ENCODE measurements at places on chromosomes 16 and 17.

- no peak for DNase-seq
Observed at GRCh38 chr17:69883120-69883519, 191.9 kb upstream of the KCNJ16 start.

- peak; percentile 34 for DNase-seq
Observed at GRCh38 chr17:67671493-67671892, 46.2 kb upstream of the NOL11 start.

DNA sequence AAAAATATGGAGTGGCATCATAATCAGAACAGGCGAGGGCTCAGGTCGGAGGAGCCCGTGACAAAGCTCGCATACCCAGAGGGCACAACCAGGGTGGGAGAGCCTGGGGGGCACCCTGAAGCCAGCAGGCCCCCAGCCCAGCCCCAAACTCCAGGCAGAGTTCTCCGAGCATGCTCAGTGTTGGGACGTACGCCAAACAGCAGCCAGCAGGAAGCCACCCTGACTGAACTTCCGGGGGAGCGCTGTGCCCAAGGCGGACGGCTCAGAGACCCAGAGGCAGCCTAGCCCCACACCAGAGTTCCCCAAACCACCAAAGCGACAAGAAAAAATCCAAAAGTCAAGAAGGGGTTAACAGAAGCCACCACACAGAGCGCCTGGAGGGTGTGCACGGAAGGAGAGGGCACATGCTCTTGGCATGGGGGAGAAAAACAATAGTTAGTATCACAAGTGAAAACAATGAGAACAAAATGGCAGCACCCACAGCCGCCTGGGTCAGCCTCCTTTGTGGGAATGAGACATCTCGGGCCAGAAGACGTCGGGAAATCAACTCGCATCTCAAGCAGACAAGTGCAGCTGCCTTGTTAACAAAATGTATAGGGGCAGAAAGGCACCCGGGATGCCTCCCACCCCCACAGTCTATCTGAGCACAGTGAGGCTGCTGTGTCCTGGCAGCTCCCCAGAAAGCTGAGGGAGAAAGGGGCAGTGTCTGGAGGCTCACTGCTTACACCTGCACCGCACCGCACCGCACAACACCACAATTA, 11.9 kb downstream of the EXOC7 start:
- DNase-seq = no peak

DNA sequence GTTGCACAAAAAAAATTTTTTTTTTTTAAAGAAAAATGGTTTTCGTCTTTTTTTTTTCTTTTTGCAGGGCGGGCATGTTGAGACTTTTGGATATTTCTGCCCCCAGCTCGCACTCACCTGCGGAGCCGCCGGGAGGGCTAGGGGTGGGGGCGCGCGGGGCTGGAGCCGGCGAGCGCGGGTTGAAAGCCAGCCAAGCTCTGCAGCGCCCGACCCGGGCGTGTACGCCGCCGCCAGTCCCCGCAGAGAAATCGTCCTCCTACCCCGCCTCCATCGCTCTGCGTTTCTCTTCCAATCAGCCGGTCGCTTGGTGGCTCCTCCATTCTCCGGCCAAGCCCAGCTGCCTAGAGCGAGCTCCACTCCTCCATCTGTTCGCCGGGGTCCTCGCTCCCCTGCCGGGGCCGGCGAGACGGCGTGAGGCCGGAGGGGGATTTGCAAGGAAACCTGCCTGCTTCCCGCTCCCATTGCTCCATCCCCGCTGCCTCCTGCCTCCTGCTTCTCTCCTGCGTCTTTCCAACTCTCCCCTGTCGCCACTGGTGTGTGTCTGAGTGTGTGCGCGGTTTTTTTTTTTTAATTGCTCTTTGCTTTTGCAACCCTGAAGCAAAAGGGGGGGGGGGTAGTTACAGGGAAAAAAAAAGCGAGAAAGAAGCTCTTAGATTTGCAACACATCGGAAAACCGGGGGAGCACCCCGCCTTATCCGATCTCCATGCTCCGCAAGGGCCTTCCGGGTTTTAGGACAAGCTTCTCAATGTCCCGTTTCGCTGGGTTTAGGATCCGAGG, 1.8 kb upstream of the UBTF start:
- DNase-seq = peak; percentile 80

DNA sequence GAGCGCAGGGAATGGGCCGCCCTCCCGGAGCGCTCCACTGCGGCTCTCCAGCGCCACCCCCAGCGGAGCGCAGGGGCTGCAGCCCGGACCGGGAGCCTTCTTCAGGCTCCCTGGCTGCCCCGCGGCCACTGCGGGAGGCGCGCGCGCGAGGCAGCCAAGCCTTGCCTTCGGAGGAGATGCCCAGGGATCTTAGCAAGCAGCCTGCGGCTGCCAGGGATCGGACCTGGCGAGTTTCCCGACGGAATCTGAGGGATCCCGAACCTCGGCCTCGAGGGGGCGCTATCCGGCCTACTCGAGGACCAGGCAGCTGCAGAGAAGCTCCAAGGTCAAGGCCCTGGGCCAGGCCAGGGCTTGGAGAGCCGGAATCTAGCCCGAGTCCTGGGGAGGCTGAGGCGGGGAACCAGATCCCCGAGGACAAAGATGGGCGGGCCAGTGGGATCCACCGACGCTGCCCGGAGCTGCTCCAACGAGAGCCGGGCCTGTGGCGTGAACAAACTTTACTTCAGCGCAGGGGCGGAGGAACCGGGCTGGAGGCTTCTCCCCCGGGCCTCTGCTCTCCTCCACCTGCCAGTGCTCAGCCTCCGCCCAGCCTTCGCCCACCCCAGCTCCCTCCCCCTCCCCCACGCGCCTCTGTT, at the start of gene IRX6:
Gene IRX6 (plus strand): TSS at position 567 of the 635 bp plus-strand sequence. CDS start 889 bp downstream, outside the sequence.
- no peak for DNase-seq

GRCh38 chr16:89341697-89342694, 124.5 kb downstream of the ZNF778 start:
- DNase-seq = no peak

- DNase-seq = no peak
Observed at GRCh38 chr17:5260542-5260941, 21.5 kb upstream of the RABEP1 start.

GRCh38 chr16:49502136-49502881, 128.7 kb downstream of the C16orf78 start:
- no peak for DNase-seq

- no peak for DNase-seq
Observed at GRCh38 chr16:845351-845745, 44.8 kb upstream of the GNG13 start.

- no peak for DNase-seq
Observed at GRCh38 chr17:81838753-81839255, 4.0 kb upstream of the PPP1R27 start.

DNA sequence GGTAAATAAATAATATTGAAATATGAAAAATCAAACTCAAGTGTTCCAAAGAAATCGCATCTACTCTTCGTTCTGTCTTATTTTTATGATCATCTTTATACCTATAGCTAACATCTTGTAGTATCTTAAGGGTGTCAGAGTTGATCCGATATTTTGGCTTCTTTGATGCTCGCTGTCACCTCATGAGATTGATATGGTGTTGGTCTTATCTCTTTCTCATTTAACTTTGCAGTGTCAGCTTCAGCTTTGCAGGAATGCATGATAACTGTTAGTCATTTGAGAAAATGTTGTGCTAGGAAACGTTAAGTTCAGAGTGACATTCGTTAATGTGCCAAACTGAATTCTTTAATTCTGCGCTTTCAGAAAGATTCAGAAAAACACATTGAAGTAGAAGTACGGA, 19.4 kb downstream of the NOL11 start:
- DNase-seq = no peak

DNA sequence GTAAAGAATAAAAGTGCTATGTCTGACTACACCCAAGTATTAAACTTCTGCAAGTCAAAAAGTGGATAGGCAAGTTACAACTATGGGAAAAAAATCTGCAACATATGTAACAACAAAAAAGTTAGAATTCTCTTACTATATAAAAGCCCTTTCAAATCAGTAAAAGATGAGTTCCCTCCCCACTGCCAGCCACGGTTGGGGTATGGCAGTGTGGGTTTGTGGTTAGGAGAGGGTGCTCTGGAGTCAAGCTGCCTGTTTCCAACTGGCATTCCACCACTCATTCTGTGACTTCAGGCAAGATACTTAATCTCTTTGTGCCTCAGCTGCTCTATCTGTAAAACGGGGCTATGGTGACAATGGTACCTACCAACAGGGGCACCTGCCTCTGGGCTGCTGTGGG, 26.6 kb upstream of the MFSD6L start:
- DNase-seq = no peak

- DNase-seq = no peak
Observed at GRCh38 chr16:81327447-81328196, 12.9 kb downstream of the GAN start.

DNA sequence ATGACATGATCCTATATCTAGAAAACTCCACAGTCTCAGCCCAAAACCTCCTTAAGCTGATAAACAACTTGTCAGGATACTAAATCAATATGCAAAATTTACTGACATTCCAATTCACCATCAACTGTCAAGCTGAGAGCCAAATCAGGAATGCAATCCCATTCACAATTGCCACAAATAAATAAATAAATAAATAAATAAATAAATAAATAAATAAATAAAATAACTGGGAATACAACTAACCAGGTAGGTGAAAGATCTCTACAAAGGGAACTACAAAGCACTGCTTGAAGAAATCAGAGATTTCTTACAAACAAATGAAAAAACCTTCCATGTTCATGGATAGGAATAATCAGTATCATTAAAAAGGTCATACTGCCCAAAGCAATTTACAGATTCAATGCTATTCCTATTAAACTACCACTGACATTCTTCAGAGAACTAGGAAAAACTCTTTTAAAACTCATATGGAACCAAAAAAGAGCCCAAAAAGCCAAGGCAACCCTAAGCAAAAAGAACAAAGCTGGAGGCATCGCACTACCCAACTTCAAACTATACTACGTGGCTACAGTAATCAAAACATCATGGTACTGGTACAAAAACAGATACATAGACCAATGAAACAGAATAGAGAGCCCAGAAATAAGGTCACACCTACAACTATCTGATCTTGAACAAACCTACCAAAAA, 37.7 kb downstream of the BRIP1 start:
- DNase-seq = no peak

- no peak for DNase-seq
Observed at GRCh38 chr17:82242698-82242976, 13.8 kb downstream of the SLC16A3 start.

DNA sequence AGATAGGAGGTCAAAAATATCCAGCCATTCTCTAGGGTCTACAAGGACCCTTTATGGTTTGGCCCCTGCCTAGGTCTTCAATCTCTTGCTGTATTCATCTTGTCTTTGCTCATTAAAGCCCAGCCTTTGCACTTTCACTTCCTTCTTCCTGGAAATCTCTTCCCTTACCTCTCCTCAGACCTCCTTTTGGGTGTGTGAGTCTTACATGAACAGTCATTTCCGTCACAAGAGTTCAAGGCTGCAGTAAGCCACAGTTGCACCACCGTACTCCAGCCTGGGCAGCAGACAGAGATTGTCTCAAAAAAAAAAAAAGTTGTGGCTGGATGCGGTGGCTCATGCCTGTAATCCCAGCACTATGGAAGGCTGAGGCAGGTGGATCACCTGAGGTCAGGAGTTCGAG, 6.0 kb upstream of the ATP1B2 start:
- DNase-seq = no peak

- no peak for DNase-seq
Observed at GRCh38 chr17:47733674-47734410, 806 bp downstream of the TBX21 start.

DNA sequence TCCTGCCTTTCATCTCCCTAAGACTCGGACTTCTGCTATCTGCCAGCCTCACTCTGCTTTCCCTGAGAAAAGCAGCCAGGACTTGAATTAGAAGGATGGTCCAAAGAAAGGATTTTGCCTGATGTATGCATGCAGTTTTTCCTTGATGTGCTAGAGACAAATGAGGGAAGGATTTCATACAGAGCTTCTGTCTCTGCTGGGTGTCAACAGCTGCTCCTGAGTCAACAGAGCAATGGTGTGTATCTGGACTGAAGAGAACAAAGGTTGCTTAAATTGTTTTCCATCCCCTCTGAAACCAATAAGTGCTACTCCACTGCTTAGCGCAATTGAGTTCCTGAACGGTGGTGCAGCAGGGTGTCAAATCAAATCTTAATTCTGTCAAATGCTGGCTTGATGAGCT, 680.6 kb upstream of the C16orf82 start:
- DNase-seq = no peak

GRCh38 chr17:18191236-18191667, 7.6 kb downstream of the ALKBH5 start:
- no peak for DNase-seq

DNA sequence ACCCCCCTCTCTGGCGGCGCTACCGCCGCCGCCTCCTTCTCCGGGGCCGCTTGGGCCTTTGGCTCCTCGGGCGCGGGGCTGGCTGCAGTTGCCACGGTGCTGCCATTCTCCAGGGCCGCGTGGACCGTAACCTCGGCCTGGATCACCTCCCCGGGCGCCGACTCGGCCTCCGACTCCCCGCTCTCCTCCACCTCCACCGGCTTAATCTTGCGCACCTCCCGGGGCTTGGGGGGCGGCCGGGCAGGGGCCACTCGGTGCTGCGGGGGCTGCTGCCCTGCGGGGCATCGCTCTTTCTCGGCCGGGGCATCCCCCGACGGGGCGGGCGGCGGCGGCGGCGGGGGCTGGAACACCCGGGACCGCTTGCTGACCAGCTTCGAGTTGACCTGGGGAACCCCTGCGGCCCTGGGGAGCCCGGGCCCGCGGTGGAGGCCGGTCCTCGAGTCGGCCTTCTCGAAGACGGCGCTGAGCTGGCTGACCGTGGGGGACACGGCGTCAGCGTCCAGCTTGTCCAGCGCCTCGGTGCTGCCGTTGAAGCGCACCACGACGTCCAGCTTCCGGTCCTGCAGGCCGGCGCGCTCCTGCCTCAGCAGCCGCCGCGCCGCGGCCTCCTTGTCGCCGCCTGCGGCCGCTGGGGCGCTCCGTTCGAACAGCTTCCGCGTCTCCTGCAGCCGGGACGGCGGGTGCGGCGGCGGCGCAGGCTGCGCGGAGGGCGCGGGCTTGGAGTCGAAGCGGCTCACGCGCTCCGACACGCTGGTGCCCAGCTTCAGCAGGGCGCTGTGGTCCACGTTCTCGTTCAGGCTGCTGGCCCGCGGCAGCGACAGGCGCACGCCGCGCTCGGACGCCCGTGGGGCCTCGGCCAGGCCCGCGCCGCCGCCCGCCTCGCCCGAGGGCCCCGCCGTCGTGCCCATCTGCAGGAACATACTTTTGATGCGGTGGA, 792 bp downstream of the PPP1R9B start:
- DNase-seq = peak; percentile 63

DNA sequence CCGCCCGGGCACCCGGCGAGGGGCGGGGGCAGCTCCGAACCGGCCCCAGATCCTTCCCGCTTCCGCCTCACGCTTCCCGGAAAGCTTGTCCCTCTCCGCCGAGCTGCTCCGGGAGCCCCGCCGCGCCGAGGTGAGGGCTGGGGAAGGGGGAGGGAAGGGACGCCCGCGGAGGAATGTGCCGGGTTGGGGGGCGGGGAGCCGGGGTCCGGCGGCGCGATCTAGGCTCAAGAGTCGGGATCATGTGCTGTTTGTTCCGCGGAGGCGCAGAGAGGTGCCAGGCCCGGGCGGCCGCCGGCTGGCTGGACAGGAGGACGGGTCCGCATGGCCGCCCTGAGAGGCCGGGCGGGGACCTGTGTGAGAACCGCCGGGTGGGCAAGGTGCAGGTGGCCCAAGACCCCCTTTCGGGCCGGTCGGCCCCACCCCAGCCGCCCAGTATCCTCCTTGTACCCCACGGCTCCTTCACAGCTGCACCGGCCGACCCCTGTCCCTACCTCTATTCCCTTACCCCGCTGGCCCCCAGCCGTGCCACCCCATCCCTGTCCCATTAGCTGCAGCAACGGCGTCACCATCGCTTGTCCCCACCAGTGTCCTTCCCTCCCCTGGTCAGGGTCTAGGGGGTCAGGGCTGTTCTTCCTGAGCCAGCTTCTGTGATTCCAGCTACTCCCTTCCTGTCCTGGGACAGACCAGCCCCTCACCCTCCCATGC, 429 bp downstream of the KIF1C start:
- DNase-seq = no peak

Data from NCI-H774 (cell line).